DMS79 (cell line): ENCODE measurements at places on chromosomes 3 and 15.

GRCh38 chr15:72173401-72173800 is 24.2 kb downstream of the GRAMD2A start:
- no peak for DNase-seq

DNA sequence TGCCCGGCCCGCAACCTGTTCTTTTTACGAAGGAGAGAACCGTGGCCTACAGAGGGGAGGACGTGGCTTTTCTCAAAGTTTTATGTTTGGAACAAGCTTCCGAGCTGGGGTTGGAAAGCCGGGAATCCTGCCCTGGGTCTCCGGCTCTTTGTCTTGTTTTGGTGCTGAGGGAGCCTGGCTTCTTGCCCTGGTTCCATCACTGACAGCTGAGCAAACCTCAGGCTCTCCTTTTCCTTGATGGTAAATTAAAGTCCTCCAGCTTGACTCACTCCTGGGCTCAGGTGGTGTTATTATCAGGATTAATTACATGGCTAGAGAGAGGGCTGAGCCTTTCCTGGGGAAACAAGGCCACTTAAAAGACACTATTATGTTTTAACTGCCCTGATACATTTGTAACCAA is 289.5 kb upstream of the RGMA start:
- no peak for DNase-seq

DNA sequence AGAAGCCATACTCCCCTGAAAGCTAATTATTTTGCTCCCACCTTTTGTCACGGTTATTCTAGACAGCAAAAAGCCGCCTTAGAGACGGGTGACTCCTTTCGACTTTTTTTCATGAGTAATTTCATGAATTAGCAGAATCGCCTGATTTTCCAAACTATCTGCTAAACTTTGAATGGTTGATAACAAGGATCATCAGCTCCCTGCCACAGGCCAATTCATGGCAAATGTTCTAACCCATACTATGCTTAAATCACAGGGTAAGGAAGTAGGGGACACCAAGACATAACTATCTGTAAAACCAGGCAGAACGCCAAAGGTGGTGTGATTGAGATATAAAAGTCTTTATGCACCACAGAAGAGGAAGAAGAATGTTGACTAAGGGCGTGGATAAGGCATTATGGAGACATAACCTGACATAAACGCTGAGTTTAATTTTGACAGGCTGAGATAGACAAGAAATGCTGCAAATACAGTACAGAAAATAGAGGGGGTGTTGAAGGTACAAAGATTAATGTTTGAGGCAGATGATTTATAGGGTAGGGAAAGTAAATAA is 891 bp upstream of the DMXL2 start:
- DNase-seq, result no peak

DNA sequence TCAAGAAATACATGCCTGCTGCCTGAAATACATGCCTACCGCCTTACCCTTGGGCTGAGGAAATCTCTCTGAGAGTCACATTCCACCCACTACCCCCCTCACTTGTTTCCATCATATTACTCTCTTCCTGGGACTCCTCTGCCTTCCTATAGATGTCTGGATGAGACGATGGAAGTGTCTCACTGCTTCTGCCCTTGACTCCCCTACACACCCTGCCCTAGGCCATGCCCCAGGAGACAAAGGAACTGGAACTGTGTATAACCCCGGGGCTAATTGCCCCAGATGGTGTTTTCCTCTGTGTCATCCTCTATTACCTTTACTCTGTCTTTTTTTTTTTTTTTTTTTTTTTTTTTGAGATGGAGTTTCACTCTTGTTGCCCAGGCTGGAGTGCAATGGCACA is 102.0 kb downstream of the GTPBP8 start:
- no peak for DNase-seq

DNA sequence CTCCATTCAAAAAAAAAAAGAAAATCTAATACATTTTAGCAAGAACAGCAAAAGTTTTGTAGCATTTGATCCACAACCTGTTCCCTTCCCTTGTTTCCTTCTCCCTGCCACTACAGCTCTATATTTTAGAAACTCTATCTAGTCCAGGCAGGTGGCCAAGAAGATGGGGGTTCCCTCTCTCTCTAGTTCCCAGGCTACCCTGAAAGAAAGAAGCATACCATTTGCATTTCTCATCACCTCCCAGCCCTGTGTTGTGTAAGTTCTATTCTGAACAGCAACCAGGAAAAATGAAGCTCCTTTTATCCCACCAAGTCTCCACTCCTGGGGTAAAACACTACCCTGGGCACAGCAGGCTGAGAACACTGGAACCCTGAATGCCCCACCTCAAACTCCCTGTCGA is 100.0 kb downstream of the PCCB start:
- DNase-seq, result no peak

GRCh38 chr3:121916189-121916588 is 22.0 kb downstream of the SLC15A2 start:
- peak; percentile 9 for DNase-seq

DNA sequence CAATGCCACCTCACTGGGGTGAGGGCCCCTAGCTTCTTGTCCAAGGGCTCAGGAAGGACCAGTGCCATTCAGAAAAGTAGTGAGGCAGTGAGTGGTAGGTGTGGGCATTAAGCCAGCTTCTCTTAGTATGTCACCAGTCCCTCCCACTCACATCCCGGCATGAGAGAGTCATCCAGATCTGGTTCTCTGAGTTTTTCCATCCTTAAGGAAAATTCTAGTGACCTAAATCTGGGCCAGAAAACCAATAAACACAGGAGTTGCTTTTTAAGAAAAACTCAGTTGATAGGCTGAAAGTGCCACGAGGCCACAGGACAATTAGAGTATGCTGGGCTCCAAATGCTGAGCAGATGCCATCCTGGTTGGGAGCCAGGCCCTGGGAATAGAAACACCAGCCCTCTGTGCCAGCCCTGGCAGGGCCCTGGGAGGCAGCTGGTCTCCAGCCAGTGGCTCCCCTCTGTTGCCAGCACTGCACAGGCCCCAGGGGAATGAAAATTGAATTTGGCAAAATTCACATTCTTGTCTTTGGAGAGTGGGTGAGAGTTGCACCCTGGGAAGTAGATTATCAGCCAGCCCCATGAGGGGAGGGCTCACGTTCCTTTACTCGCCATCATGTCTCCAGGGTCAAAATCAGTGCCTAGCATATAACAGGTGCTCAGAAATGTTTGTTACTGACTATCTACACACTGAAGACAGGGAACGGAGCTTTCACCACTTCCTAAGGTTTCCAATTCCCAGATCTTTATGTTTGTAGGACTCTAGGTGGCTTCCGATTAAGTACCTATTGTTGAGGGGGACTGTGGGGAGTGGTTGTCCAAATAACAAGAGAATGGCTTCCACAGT is 52.8 kb downstream of the FAM43A start:
- no peak for DNase-seq

DNA sequence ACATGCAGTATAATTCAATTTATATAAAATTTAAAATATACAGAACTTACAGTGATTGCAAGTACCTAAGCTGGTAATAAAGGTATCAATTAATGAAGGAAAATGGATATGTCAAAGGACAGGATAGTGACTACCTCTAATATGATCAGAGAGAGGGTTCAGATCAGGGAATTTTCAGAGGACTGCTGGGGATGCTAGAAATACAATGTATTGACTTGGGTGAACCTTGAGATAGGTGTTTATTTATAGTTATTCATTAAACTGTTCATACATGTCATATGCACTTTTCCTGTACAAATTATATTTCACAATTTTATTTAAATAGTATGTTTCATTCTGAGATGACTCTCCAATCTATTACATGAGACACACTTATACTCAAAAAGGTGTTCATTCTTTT is 554.1 kb downstream of the FHIT start:
- DNase-seq, result no peak

DNA sequence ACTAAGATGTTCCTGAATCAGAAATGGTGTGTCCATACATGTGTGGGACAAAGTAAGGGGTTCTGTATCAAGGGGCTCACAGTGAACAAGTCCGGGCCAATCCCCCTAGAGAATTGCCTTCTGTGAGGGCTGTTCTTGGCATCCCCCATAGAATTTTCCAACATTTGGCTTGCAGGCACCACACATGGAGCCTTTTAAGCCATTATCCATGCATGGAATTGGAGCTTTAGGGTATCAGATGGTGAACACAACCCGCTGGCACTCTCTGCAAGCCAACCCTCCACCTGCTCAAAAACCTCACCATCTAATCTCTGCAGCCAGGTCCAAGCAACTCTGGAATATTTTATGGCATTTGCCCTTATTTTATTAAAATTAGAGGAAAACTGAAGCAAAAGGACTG is 278.7 kb downstream of the ERC2 start:
- DNase-seq, result no peak

GRCh38 chr3:185815391-185816282 is 9.2 kb downstream of the IGF2BP2 start:
- DNase-seq, result no peak

- DNase-seq, result no peak
These were observed 233.2 kb upstream of the SEMA6D start for GRCh38 chr15:47484059-47484458.

- DNase-seq, result peak; percentile 9
These were observed 113.2 kb downstream of the EEFSEC start for GRCh38 chr3:128266453-128266852.

DNA sequence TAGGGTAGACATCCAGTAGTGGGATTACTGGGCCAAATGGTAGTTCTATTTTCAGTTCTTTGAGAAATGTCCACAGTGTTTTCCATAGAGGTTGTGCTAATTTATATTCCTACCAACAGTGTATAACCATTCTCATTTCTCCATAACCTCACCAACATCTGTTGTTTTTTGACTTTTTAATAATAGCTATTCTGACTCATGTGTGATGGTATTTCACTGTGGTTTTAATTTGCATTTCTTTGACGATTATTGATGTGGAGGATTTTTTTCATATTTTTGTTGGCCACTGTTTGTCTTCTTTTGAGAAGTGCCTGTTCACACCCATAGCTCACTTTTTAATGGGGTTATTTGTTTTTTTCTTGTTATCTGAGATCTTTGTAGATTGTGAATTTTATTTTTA is 125.2 kb downstream of the CFAP20DC start:
- no peak for DNase-seq
